ENCODE measurements at places on chromosomes 6 and 20.

GRCh38 chr20:2599288-2600006 is 53.0 kb upstream of the NOP56 start:
- DNase-seq = peak; percentile 10

GRCh38 chr6:99344289-99344688 is 5.2 kb downstream of the FAXC start:
- peak; percentile 37 for DNase-seq

DNA sequence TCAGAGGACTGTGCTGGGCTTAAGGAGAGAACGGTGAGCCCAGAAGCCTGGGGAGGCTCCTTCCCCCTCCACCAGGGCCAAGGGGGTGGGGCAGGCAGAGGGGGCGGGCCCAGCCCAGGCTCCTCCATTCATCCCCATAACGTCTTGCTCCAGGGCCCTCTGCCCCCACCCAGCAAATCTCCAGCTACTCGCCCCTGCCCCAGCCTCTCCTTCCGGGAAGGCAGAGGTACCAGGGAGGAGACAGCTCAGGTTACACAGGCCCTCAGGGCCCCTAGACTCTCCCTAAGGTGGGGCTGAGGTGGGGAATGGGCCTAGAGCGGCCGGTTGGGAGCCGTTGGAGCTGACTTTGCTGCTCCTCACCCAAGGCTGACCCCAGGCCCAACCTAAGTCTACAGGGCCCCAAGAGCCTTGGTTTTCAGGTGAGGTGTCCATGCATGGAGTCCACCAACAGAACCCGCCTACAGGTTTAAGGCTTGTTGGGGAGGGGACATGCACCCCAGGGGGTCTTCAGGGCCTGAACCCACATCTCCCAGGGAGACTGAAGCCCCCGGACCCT is 1.2 kb downstream of the LAMA5 start:
- no peak for DNase-seq

DNA sequence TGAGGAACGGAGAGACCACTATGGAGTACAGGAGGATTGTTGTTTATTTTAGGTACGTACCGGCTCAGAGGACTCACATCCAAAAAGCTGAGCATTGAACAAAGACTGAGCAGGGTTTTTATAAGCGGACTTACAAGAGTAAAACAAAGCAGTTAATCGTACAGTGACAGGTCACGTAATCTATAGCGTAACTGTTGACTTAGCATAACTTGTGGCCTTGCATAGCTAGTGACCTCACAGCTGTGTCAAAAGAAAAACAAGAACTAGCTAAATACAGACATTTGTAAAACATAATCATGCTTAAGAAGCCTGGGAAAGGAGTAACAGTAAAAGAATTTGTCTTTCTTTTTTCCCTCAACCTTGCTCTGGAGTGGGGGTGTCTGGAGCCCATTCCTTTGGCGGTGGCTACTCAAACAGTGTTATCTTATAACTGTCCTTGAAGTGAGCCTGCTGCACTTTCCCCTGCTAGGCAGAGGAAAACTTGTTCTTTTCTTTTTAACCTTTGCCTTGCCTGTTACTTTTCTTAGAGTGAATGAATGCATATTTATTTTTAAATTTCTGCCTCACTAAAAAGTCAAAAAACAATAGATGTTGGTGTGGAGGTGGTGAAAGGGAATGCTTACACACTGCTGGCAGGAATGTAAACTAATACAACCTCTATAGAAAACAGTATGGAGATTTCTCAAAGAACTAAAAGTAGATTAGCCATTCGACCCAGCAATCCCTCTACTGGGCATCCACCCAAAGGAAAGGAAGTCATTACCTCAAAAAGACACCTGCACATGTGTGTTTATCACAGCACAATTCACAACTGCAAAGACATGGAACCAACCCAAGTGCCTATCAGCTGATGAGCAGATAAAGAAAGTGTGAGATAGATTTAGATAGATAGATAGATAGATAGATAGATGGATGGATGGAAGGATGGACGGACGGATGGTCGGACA is 109.0 kb downstream of the TAF4 start:
- no peak for DNase-seq

DNA sequence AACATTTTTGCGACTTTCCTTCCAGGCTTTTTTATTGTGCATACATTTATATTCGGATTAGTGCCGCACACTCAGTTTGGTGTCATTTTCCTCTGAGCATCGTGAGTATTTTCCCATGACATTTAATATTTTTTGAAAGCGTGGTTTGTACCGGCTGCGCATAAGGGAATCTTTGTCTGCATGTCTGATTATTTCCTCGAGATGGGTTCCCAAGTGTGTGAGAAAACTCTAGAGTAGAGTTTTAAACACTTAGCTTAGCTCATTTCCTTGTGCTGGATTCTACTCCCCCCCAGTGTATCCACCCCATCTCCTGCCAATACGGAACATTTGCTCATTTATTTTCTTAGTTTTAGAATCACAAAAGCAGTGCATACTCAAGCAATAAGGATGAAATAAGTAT is 94.3 kb downstream of the CDC5L start:
- DNase-seq = no peak

DNA sequence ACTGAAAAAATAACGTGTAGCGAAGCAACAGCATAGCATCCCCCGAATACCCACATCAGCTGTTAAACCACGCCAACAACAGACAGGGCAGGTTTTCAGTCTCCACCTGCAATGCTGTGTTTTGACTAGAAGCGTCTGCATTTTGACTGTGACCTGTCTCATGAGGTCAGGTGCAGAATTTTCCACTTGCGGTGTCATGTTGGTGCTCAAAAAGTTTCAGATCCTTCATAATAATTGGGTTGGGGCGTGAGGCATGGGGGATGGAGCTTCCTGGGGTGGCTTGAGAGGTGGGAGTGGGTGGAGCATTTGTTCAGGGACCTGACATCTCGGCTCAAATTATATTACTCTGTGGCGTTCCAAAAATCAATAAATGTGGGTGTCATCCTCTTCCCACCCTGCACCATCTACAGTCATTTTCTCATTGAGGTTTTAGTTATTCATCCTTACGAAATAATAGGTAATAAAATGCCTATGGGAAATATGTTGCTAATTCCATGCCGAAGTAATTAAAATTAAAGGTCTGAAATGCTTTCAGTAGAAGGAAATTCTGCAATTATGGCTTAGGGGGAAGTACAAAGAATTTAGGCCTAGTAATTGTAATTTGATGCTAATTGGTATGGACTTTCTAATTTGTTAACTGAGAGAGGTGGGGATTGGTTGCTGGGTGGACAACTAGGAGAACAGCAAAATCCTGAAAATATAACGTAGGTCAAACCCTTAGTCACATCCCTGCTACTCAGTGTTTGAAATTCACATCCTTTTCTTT is 81.0 kb downstream of the TIAM2 start:
- no peak for DNase-seq

DNA sequence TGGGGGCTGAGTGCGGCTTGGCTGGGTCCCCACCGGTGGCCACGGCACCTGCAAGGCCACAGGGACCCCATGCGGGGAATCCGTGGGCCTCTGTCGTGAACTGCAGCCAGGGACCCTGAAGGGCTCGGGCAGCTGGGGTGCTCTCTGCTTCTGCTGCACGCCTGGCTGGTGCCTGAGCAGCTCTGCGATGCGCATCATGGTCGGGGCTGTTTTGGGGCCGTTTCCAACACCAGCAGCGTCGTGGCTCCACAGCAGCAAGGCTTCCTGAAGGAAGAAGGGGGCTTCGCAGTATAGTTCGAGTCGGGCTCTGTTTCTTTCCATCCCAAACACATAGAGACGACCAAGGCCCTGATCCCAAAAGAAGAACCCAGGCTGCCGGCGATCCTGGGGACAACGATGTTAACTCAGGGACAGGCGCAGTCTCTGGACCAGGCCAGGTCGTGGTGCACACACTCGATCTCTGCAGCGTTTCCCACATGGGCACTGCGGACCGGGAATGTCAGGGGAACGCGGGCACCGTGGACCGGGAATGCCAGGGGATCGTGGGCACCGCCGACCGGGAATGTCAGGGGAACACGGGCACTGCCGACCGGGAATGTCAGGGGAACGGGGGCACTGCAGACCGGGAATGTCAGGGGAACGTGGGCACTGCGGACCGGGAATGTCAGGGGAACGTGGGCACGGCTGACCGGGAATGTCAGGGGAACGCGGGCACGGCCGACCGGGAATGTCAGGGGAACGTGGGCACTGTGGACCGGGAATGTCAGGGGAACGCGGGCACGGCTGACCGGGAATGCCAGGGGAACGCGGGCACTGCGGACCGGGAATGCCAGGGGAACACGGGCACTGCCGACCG is 36.8 kb upstream of the BHLHE23 start:
- no peak for DNase-seq

GRCh38 chr6:139698526-139699176 is 324.2 kb upstream of the CITED2 start:
- DNase-seq = peak; percentile 55

DNA sequence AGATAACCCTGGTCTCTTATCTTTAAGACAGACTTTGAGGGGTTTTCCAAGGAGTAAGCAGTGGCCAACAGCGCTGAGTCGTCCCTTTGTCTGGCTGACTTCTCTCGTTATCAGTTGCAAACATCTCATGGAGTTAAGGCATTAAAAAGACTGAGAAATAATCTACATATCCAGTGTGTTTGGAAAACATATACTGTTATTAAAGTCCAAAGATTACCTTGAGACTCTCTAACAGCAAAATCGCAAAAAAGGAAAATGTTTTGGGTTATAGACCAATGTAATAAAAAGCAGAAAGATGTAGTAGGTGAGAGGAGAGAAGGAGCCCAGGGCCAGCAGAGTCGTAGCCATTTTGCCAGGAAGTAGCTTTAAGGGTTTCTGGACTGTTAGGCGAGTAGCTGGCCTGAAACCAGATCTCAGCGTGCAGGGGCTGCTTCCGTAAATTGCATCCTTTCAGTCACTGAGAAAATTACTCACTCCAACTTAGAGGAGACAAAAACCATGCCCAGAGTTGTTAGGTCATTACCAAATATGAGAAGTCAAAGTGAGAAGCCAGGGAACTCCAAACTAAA is 24.6 kb downstream of the MYLK4 start:
- no peak for DNase-seq

GRCh38 chr6:156809034-156809433 is 31.9 kb downstream of the ARID1B start:
- peak; percentile 81 for DNase-seq

DNA sequence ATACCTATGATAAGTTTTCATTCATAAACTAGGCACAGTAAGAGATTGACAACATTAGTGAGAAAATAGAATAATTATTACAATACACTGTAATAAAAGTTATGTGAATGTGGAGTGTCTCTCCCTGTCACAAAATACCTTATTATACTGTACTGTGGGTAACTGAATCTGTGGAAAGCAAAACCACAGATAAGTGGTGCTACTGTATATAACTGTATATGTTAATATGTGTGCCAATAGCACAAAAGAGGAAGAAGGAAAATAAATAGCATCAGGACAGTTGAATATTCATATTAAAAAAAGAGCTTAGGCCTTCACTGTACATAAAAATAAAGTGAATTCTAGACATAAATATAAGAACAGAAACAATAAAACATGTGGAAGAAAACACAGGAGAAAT is 243.5 kb downstream of the CDKAL1 start:
- no peak for DNase-seq

GRCh38 chr6:150068151-150068550 is 770 bp downstream of the ULBP3 start:
- no peak for DNase-seq

- no peak for DNase-seq
These were observed 16.7 kb upstream of the TLDC2 start for GRCh38 chr20:36859282-36859555.

- DNase-seq = no peak
These were observed 61.0 kb downstream of the SOBP start for GRCh38 chr6:107550906-107551305.

GRCh38 chr20:49310705-49311104 is 32.8 kb upstream of the ZNFX1 start:
- peak; percentile 37 for DNase-seq

GRCh38 chr6:114323784-114324183 is 19.0 kb downstream of the HS3ST5 start:
- DNase-seq = no peak

GRCh38 chr20:4150070-4150441 is 134.7 kb upstream of the RNF24 start:
- DNase-seq = peak; percentile 76

DNA sequence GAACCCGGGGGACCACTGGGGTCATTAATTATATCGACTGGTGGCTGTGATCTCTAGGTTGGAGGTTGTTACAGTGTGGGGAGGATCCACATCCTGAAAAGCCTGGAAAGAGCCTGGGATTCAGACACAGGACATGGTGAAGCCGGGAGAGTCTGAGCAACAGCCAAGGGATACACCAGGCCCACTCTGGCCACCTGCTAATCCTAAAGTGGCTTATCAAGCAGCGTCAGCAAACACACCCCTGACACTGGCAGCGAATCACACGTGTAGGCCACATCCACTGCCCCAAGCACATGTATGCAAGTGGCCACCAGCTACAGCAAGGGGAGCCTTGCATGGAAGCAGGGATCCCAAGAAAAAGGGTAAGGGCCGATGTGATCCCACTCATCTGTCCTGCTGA is 41.0 kb downstream of the GFOD1 start:
- DNase-seq = no peak

DNA sequence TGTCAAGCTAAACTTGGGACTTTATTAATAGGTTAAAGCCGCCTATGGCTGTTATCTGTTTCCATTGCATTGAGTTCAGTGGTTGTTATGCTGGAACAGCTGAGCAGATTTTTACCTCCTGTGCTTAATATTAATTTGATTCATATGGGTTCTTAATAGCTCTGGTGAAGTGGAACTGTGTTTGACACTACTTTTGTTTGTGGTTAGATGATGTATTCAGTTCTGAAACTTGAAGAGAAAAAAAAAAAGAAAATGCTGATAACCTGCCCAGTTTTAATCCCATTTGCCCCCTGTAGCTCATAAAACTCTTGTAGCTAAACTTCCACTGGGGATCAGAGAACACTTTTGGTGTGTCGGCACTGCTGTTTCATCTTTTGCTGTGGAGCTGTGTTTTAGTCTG is 117.8 kb downstream of the ZDHHC14 start:
- DNase-seq = no peak

DNA sequence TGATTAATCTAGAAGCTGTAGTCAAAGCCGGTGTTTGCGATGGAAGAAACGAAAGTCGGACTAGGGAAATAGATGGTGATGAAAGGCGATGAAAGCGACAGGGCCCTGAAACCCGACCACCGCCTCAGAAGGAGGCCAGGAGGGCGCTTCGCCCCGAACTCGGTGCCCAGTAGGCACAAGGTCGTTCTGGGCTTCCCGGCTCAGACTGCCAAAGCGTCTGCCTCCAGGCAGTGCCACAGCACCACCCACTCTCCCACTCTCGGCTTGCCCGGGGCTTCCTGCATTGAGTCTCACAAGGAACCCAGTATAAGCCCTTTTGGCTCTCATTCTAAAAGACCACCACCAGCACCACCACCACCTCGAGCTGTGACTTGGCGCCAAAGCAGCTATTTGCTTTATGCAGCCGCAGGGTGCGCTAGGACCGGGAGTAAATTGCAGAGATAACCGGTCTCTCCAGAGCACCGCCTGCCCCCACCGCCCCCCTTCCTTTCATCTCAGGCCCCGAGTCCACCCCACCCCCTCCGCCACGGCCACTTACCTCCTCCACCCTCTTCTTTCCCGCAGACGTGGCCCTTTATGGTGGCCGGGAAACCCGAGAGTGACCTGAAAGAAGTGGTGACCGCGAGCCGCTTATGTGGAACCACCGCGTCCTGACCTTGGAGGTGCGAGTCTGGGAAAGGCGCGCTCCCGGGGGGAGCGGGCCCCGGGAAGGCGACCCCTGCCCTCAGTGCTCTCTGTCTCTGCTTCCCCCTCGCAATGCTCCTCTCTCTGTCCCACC is 2.4 kb downstream of the TCF21 start:
- no peak for DNase-seq

- DNase-seq = no peak
These were observed 105.4 kb upstream of the ESR1 start for GRCh38 chr6:151701911-151702562.

Measured in foreskin fibroblast (primary cell).